T-helper 17 cell (primary cell): ENCODE measurements at places on chromosomes 13 and 19.

- DNase-seq = no peak
Measured at GRCh38 chr19:3547301-3547731, 8.3 kb downstream of the TEKTIP1 start.

DNA sequence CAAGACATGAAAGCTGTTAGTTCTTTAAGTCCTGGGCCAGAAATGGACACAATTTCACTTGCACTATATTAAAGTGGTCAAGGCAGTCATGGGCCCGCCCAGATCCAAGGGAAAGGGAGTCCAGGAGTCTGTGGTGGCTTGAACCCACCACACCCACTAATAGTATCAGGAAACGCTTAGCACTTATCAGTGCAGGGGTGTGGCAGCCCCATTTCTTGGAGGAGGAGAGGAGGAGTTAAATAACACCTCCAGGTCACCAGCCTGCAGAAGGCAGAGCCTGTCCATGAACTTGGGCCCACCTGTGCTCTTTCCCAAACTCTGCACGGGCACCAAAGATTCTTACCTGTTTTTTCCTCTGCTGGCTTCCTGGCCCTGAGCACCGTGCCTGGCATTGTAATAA is 5.4 kb upstream of the NTN5 start:
- DNase-seq = no peak

- DNase-seq = no peak
Measured at GRCh38 chr19:48158210-48158790, 11.8 kb downstream of the LIG1 start.

GRCh38 chr13:23928985-23929384 is 31.7 kb upstream of the C1QTNF9B start:
- no peak for DNase-seq

- DNase-seq = no peak
Measured at GRCh38 chr13:77521595-77522367, 13.7 kb upstream of the SCEL start.

DNA sequence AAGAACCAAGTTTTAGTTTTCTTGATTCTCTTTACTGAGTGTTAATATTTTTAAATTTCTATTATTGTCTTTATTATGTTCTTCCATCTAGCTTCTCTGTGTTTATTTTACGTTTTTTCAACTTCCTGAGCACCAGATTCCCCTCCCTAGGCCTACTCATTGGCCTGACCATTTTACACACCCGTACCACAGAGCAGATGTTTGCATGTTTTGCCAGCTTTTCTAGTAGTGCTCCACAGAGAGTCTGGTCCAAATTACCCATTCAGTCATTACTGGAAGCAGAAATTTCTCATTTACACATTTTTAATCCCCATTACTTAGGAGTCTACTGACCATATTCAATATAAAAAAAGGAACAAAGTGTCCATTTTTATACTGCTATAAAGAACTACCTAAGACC is 66.9 kb downstream of the ING1 start:
- DNase-seq = no peak

- no peak for DNase-seq
Measured at GRCh38 chr19:33916792-33917191, 120.1 kb downstream of the KCTD15 start.

DNA sequence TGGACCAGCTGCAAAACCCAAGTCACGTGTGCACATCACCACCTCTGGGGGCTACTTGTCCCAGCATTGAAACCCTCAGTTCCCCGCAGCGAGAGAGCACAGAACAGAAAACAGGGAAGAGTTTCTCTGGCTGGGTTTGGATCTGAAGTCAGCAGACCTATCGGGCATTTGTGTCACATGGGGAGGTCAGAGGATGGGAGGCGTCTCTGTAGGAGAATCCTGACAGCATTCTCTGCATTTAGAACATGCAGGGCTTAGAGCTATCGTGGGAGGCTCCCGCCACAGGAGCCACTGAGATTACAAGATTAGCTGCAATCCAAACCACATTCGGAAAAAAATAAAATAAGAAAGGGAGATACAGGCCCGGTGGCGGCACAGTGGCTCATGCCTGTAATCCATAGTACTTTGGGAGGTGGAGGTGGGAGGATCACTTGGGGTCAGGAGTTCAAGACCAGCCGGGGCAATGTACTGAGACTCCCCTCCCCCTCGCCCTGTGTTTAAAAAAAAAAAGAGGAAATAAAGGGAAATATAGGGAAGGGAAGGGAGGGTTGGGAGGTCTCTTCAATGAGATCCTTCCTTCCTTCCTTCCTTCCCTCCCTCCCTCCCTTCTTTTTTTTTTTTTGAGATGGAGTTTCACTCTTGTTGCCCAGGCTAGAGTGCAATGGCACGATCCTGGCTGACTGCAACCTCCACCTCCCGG is 2.9 kb upstream of the TLE6 start:
- DNase-seq = no peak

DNA sequence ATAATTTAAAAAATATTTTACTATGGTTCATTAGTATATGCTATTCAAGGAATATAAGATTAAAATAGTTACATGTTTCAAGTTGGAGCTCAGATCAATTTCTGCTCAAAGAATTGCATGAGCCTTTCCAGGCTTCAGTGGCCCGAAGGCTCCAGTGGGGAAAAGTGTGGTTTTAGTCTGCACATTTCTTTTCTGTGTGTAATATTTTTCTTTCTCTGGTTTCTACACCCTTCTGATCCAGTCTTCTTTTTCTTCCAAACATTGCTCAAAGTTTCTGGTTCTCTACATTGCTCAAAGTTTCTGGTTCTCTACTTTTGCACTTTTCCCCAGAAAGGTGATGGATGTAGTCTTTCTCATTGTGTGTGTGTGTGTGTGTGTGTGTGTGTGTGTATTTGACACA is 64.7 kb upstream of the OXGR1 start:
- no peak for DNase-seq
